Adipocyte (in vitro differentiated cells): ENCODE measurements at places on chromosomes 1 and 21.

- DNase-seq, result peak; percentile 55
These were observed at the start of gene SYTL1 for GRCh38 chr1:27341525-27342252. Gene SYTL1 (plus strand): TSS chr1:27342022. CDS start chr1:27345335, 3,313 bp downstream.

GRCh38 chr1:19377812-19378718 lies 65.9 kb downstream of the SLC66A1 start:
- DNase-seq, result no peak

GRCh38 chr1:113146242-113147072 lies 73.5 kb downstream of the LRIG2 start:
- no peak for DNase-seq

DNA sequence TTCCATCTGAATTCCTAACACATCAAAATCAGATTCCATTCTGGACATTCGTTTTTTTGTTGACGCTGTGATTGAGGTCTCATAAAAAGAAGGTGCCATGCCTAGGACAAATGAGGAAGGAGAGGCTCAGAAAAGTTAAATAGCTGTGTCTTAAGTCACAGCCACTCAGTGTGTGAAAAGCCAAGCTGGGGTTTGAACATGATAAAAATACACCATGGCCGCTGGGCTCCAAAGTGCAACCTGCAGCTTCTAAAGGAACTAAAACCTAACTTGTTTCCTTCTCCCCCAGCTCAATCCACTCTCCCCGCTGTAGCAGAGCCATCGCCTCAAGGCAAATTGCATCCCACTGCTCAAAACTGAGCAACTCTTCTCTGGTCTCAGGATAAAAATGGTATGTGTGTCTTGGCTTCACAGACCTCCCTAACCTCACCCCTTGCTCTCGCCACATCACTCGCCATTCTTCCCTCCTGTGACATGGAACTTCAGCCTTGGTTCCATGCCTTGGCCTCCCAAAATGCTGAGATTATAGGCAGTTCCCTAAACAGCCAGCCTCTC lies 22.1 kb upstream of the FAM20B start:
- no peak for DNase-seq

DNA sequence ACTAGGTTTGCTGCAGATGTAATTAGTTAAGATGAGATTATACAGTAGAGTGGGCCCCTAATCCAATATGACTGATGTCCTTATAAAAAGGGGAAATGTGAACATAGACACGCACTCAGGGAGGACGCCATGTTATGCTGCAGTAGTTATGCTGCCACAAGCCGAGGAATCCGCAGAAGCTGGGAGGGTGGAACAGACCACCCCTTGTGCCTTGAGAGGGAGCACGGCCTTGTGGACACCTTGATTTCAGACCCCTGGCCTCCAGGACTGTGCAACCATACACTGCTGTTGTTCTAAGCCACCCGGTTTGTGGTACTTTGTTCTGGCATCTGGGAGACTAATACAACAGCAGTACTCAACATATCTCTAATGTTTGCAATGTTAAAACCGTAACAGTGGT lies 57.9 kb upstream of the HIVEP3 start:
- no peak for DNase-seq

GRCh38 chr1:114574365-114574764 lies 7.0 kb downstream of the BCAS2 start:
- DNase-seq, result no peak

DNA sequence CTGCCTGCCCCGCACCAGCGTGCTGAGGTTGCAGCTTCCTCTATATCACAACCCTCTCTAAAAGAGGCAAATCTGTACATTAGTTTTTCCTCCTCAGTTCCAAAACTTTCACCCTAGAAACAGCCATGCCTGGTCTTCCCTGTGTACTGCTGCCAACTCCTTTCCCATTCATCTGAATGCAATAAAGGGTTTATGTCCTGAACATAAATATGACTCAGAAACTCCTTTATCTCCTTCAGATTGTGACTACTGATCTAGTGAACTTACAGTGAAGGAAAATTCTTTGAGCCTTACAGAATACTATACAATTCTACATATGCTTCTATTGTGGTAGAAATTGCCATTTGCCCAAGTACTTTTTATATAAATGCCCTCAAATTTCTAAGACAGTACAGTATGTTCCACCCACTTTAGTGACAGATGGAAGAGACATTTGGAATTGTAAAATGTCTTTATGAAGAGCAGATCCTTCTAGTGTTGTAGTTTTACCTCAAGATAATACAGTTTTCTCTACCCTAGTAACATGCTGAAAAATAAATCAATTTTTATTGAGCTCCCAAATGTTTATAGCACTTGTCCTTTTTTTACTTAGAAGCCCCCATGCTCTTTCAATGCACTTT lies 345.1 kb upstream of the SNX7 start:
- DNase-seq, result peak; percentile 57

DNA sequence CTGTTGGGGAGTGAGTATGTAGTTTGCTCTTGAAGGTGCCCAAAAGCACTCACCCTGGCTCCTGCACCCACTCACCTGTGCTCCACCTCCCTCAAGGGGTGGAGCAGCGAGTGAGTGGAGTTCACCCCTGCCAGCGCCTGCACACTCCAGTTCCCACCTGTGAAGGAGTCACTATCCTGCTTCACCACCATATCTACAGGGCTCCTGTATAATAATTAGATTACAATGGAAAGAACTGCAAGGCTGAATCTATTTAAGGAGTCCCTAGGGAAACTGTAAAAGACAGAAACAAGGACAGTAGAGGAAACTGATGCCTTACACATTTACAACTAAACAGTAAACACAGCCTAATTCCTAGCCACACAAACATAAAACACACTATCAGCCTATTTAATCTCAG lies 4.1 kb downstream of the DNAI4 start:
- no peak for DNase-seq

DNA sequence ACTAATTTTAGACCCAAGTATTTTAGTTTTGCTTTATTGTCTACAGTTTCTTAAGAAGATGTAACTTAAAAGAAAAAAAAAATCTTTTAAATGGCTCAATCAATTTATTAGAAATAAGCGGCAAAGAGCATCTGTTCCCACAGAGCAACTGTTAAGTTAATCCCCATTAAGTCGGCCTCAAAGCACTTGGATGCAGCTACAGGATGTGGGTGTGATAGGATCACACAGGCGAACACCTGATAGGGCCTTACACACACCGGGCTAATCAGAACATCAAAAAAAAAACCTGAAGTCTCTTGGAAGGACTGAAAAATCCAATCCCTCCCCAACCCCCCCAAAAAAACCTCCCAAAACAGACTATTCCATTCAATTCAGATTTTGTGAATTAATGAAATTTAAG lies 23.0 kb downstream of the APP start:
- no peak for DNase-seq

DNA sequence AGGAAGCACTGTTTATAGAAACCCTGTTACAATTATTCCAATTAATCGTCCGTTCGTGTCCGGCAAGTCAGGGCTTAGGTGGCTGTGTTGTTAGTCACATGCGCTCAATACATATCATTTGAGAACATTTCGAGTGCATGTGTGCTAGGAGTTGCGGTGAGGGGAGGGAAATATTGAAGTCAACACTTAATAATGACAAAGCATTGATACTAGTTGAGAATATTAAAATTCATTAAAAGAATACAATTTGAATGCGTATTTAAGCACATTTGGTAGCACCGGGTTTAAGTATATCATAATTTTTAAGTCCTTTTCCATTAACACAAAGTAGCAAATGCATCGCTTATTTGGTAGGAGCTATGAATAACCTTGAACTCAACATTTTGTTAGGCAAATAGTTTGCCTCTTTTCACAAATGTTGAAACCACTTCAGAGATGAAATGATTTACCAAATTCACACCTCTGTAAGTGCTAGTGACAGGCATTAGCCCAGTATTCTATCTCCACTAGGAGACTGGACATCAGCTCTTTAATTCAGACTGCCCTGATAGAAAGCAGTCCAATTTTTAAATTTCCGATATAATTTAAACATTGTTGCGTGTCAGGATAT lies 1.1 kb upstream of the SERBP1 start:
- DNase-seq, result no peak

- DNase-seq, result no peak
These were observed 115.6 kb downstream of the SIK1 start for GRCh38 chr21:43311301-43311817.

DNA sequence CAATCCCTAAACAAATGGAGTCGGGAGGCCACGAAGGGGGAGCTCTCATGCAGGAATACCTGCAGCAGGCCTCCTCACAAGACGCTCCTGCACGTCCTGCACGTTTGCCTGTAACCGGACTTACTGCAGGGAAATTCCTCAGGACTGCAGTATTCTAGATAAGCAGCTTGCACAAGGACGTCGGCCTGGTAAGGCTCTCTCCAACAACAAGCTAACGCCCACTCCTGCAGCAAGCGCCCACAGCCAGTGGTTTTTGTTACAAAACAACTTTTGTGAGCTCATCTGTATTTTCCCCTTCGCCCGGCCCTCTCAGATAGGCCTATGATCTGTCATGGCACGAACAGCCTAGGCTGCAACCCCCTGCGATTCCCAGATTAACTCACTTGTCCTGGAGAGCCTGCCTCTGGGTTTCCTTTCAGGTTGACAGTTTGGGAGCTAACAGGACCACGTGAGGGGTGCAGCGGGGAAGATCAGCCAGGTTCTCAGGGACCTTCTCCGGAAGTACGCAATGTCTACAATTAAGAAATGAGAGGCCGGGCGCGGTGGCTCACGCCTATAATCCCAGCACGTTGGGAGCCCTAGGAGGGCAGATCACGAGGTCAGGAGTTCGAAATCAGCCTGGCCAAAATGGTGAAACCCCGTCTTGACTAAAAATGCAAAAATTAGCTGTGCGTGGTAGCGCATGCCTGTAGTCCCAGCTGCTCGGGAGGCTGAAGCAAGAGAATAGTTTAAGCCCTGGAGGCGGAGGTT lies 921 bp upstream of the MIB2 start:
- peak; percentile 12 for DNase-seq

- DNase-seq, result peak; percentile 43
These were observed 107.6 kb downstream of the CCDC185 start for GRCh38 chr1:223500560-223501425.
